ENCODE measurements at places on chromosomes 12 and 14. TPM values are rescaled to one million over a fixed set of nuclear protein-coding genes. Genes with fewer than 3 reads are reported as not detected.

DNA sequence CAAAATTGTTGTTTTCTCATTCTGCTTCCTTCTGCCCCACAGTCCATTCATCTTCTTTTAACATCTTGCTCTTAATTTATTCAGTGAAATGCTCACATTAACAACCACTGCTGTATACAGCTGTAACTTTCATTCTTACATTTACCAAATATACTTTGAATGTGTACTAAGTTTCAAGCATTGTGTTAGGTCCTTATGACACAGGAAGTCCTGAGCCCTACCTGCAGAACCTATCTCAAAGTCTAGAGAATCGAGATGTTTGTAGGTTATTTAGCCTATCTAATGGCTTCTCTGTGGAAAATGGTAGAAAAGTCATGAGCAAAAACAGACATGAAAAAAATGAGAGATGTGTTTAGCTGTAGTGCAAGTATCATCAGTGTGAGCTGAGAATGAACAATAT is 117.6 kb upstream of the MGAT4C start:
- DNase-seq: no peak

DNA sequence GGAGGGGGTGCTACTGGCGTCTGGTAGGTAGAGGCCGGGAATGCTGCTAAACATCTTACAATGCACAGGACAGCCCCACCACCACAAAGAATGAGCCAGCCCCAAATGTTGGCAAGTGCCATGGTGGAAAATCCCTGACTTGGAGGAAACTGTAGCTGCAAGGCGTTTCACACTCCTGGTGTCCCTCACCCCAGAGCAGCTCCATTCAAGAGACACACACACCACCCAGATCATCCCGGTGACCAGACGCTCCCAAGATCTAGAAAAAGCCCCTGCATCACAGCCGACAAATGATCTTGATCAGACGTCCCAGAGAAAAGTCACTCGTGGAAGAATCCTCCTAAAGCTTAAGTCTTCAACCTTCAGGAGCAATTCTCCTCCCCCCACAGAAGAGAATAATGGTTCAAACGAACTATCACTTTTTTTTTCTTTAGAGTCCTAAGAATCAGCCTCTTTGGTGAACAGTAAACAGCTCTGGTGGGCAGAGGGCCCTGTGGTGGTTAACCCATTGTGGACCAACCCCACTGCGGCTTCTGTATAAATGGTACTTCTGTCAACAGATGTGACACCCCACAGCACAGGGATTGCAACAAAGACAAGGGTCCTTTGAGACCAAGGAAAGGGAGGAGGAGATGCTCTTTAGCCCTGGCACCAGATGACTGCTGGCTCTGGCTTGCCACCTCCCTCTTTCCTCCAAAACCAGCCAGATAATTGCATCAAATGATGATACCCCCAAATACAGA is 2.7 kb downstream of the GLTP start:
- no peak for DNase-seq

DNA sequence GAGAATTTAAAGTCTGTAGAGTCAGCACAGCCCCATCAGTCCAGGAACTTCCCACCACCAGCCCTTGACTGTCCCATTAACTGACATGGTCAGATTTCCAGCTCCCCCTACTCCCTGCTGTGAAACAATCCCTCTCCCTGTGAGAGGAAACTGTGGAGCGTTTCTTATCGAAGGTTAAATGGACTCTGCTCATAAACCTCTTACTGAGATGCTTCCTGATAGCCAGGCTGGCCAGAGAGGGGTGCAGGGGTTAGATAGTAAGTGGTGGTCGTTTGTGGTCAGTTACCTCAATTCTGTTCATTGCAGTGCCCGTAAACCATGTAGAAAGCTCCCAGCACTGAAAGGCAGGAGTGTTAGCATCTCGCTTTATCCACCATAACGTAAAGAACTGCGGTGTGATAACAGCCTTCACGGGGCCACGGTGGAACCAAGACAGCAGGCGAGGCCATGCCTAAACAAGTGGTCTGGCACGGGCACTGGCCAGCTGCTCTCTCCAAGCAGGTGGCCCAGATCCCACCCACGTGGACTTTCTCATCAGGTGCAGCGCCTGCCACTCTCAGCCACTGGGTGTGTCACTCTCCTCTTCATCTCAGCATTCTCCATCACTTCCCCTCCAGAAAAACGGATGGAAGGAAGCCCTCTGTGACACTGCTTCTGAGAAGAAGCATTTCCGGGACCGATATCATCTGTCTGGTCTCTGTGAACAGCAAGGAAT is 102.2 kb downstream of the FBXL14 start:
- no peak for DNase-seq

The RBMS2 gene
- 22.5 TPM for polyA plus RNA-seq

The DIO2 gene
- polyA plus RNA-seq: 0.79 TPM

All from large intestine (tissue), 12 donors.